ENCODE measurements at places on chromosomes 12 and 14.

DNA sequence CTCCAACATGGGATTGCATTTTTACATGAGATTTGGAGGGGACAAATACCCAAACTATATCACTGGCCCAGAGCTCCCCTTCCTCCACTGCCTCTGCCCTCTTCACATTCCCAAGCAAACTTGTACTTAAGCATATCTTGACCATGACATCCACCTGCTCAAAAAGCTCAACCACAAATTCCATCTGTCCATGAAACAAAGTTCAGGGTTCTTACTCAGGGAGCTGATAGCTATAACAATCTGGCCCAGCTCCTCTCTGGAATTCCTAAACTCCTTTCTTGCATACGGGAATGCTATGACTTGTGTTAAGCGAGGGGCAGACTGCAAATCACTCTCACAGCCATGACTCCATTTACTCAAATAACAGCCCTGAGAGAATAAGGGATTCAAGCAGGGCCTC is 152.1 kb downstream of the GALC start:
- no peak for DNase-seq

DNA sequence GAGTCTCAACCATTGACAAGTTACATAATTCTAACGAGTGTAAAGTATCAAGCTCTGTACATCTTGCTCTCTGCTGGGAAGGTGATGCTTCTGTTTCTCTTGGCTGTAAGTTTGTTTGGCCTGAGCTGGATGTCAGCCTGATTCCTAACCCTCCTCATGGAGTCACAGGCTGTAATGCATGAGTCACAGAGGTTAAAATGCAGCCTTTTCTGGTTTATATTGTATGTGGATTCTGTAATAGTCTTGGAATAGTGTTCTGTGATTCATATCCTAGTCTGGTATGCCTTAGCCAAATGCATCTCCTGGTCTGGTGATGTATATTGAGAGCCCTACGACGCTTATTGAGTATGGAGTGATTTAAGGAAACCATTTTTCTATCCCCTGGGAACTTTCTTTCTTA is 104.5 kb upstream of the FRMD6 start:
- no peak for DNase-seq

DNA sequence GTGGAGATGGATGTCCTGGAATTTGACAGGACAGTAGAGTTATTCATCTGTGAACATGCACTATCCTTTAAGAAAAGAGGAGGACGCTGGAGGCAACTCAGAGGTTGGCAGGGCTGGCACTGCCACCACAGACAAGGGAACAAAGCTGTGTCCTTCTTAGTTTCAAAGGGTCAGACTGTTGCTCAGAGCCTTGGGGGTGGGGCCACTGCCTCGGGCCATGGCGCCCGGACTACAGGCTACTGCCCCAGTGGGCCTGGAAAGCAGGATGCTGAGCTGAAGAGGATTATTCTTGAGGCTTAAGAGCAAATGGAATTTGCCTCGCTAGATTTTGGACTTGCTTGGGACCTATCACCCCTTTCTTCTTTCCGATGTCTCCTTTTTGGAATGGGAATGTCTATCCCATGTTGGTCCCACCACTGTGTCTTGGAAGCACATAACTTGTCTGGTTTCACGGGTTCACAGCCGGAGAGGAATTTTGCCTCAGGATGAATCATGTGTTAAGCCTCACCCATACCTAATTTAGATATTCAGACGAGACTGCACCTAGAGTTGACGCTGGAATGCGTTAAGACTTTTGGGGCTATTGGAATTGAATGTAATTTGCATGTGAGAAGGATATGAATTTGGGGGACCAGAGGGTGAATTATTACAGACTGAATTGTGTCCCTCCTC is 114.8 kb upstream of the RFLNA start:
- DNase-seq, result no peak

GRCh38 chr12:47949441-47950341 is 13.7 kb upstream of the TMEM106C start:
- DNase-seq, result peak; percentile 81

- no peak for DNase-seq
Observed at GRCh38 chr14:34340025-34340625, 121.9 kb downstream of the SPTSSA start.

GRCh38 chr12:7241404-7242005 is 52.0 kb downstream of the PEX5 start:
- no peak for DNase-seq

DNA sequence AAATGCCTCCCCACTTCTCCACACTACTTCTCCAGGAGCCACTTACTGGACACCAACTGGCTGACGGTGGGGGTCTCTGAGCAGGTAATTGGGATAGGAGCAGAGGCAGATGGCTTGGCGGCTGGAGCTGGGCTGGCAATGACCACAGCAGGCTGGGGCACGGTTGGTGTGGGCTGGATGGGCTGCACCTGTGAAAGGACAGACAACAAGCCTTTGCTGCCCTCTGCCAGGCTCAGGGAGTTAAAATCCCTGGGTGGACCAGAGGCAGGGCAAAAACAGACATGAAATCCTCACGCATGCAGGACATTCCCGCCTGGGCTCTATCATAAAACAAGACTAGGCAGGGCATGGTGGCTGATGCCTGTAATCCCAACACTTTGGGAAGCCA is 19.3 kb upstream of the TFCP2 start:
- DNase-seq, result no peak

DNA sequence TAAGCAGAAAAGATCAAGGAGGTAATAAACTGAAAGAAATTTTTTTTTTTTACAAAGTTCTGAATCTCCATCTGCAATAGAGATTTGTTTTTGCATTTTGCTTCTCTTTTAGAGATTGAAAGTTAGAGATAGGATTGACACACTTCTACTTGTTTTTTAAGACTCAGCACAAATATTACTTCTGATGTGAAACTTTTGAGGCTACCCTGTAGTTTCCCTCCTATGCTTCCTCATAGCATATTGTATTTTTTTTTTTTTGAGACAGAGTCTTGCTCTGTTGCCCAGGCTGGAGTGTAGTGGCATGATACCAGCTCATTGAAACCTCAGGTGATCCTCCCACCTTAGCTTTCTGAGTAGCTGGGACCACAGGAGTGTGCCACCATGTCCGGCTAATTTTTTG is 32.1 kb upstream of the SGPP1 start:
- DNase-seq, result peak; percentile 31

GRCh38 chr12:107622001-107622400 is 63.6 kb upstream of the PWP1 start:
- DNase-seq, result peak; percentile 31

- DNase-seq, result no peak
Observed at GRCh38 chr12:116698116-116698515, 39.8 kb downstream of the SPRING1 start.

DNA sequence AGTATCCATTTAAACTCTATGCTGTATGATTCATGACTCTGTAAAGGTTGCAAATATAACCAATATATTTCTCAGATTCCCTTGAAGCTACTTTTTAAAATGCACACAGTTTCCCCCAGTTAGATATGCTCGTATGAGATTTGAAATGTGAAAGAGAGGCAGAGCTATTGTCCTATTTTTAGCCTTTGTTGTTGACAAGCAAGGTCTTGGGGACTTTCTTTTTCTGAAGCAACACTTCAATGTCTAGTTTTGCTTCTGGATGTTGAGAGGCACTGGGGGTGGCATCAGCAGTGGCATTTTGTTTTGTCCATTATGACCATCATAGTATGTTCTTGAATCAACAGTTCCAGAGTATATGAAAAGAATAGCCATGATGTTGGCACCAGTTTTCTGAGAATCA is 63.4 kb downstream of the ASCL1 start:
- DNase-seq, result no peak

DNA sequence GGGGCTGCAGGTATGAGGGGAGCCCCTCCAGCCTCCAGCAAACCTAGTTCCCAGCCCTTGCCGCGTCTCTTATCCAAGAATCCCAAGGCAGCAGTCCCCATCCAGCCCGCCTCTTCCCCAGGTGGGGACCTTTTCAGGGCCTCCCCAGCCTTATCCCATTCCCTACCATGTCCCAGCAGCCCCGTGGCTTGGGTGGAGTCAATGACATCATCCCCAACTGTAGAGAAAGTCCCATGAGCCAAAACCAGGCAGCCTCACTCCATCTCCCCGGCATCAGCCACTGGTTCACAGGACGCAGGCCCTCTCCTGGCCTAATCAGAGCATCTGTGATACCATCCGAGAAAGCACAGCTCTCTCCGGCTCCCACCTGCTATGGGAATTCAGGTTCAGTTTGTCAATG is 131.0 kb downstream of the NCOR2 start:
- no peak for DNase-seq

DNA sequence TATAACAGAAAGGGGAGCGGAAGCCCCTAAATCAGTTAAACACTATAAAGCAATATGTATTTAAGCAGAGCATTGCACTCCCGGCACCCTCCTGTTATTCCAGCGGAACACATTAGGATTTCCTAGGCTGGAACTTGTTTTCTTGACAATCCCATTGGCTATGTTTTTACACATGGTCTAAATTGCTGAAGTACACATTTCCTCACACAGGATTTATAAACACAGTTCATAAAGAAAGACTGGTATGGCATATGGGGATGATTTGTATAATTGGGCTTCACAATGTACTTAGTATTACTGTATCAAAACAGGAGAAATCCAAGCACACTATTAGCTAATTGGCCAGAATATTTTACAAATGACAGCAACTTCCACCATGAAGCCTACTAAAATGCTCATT is 23.3 kb downstream of the PAX9 start:
- no peak for DNase-seq

DNA sequence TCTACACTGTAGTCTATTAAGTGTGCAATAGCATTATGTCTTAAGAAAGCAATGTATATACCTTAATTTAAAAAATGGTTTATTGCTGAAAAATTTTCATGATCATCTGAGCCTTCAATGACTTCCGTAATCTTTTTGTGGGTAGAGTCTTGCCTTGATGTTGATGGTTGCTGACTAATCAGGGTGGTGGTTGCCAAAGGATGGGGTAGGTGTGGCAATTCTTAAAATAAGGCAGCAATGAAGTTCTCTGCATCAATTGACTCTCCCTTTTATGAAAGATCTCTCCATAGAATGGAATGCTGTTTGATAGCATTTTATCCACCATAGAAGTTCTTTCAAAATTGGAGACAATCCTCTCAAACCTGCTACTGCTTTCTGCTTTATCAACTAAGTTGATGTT is 41.1 kb downstream of the BBS10 start:
- no peak for DNase-seq

DNA sequence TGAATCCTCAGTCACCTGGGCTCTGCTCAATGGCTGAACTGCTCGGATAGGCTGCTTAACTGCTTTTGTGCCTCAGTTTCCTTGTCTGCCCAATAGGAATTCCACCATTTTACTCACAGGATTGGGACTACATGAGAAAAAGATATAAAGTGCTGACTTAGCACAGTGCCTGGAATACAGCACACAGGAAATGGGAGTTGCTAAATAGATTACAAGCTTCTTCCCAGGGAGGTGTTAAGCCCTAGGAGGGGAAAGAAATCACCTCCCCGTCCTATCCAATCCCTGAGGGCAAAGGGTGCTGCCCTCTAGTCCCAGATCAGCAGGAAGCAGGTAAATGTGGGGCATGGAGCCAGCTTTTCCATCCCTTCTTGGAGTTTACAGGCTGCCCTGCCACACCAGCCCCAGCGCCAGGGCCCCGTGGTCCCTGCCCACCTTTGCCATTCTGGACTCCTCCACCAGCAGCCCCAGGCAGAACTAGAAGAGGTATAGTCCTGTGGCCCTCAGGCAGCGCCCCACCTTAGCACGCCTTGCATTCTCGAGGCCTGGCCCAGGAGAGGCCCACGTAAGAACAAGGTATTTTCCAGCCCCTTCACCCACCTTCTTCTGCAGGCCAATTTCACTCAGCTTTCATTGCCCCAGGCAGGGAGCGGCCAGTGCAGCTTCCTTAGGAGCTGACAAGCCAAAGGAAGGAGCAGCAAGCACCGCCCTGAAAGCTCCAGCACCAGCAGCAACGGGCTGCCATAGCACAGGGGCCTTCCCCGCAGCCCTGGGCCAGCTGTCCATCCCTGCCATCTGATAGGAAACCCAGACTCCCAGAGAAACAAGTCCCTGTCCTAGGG is 28.8 kb upstream of the RPLP0 start:
- no peak for DNase-seq

- DNase-seq, result no peak
Observed at GRCh38 chr14:87686746-87687145, 306.2 kb downstream of the GALC start.

DNA sequence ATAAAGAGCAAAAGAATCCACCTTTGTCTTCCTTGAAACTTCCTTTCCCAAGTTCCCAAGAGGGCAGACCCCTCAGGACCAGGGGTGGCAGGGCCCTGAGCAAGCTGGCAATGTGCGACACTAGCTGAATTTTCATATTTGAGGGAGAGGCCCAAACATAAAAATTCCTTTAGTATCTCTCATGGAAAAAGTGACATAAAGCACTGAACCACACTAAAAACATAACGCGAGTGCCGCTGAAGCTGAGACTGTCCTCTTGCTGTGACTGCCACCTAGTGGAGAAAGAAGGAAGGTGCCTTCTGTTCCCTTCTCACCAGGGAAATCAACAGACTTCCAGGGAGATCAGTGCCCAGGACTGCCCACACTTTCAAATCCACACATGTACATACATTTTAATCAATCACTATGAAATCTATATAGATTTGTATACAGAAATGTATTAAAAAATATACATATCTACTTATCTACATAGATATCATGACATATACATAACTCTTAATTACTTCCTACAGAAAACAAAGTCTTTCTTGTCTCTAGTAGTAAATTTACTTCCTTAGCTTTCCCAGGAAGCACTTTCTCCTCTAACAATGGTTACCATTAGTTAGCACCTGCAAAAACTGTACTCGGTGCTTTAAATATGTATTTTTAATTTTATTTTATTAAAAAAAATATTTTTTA is 53.8 kb downstream of the SSH1 start:
- DNase-seq, result peak; percentile 88

DNA sequence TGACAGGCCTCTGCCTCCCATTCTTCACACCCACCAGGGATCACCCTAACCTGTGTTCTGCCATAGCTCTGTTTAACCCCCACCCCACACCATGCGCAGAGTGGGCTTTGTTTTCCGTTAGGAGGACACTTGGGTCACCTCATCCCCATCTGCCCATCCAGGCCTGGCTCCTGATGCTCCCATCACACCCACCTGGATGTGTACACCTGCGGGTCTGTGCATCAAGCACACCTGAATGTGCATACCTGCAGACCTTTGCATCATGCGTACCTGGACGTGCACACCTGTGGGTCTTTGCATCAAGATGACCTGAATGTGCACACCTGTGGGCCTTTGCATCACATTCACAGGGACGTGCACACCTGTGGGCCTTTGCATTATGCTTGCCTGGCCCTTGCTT is 835.8 kb upstream of the TMEM132C start:
- DNase-seq, result no peak

DNA sequence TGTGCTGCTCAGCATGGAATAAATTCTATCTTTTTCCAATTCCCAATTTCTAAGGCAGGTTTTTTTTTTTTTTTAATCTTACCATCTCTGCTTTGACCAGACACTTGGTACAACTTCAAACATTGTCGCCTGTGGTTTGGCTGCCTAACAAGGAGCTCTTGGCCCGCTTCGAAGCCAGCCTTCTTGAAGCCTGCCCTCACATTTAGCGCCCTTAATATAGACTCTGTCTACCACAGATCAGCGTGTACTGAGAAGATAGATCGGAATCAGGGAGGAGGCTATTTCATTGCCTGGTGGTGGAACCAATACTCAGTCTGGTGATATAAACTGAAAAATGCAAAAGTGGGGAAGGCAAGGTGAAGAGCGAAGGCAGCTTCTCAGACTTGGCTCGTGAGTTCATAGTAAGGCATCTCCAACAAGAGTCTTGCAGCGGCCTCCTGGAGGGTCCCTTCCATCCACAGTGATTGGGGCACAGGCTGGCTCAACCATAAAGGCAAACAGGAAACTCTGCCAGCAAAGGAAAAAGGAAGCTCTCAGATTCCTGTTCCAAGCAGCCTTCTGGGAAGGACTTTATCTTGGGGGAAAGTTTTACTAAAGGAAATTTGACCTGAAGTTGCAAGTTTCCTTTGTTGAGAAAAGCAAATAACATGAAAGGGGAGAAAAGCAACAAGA is 103.2 kb upstream of the BCL2L14 start:
- no peak for DNase-seq

All from GM10248 (cell line).